H9 (cell line): ENCODE measurements at places on chromosomes 4 and X.

DNA sequence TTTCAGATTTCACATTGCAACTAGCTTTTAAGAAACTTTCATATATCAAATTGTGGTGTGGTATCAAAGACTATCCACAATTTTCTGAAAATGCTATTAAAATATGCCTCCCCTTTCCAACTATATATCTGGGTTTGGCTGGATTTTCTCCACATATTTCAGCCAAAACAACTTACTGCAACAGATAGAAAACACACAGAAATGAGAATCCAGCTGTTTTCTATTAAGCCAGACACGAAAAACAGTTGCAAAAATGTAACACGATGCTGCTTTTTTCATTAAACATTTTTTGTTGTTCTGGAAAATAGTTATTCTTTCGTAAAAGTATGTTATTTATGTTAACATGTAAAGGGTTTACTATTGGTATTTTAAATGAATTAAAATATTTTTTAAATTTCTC, 33.1 kb downstream of the DCTD start:
- no peak for DNase-seq

- DNase-seq: no peak
Observed at GRCh38 chr4:188942606-188943005, 803.4 kb downstream of the TRIML1 start.

- DNase-seq: no peak
Observed at GRCh38 chrX:11764602-11765067, 6.6 kb downstream of the MSL3 start.

DNA sequence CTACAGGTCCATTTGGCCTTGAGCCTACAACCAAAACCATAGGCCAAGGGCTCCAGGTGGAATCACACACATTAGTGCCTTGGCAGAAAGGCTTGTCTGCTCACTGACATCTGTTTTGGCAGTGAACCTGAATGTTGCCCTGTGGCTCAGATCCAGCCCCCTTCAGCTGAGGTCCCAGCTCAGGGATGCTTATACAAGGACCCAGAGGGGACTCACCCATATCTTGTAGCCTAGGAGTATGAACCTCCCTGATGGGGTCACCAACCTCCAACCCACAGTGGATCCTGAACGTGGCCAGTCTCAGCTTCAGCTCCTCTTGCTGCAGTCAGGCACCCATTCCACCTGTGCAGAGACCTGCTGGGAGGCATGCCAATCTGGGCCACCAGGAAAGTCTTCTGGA, 50.8 kb upstream of the HMX1 start:
- DNase-seq: no peak

DNA sequence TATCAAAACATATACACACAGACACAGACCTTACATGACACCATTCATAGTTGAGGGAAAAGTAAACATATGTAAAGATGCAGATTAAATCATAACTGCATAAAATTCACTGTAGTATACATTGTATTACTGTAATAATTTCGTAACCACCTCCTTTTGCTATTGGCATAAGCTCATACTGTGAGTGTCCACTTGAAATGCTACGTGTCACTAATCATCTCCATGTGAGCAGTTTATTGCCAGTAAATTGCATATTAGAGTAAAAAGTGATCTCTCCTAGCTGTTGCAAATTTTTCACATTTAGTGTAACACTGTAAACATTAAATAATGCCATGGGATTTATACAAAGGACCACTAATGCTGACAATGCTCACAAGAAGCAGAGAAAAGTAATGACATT, 256.7 kb upstream of the GNPDA2 start:
- no peak for DNase-seq

GRCh38 chrX:8726031-8726652, 5.8 kb downstream of the ANOS1 start:
- no peak for DNase-seq

- DNase-seq: no peak
Observed at GRCh38 chr4:12421364-12421763, 992.7 kb upstream of the HS3ST1 start.

DNA sequence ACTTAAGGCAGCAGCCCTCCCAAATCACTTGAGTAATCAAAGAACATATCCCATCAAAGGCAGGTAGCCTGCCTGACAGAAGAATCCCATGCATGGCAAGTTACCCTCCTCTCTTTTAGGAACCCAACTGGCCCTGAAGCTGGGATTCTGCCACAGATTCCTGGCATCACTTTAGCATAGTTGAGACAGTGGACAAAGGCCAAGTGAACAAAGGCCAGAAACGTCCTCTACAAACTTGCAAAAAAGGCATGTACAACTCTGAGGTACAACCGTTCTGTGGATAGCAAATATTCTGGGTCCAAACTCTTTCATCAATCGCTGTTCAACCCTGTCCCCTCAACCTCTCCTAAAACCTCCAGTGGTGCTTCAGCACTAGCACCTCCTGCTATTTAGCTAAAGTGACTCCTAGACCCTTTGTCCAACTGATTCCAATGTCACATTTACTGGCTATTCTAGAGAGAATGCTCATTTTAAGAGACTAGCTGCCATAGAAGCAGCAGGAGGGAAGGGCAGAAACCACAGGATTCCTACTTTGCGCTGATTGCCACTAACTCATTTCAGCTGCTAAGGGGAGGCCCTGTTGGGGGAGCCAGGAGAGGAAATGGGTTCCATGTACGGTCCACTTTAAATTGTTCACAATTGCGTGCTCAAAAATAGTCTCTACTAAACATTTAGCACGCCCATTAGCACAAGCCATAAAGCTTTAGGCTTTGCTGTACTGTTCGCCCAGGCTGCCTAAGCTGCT, 105.9 kb downstream of the SHROOM4 start:
- DNase-seq: no peak

DNA sequence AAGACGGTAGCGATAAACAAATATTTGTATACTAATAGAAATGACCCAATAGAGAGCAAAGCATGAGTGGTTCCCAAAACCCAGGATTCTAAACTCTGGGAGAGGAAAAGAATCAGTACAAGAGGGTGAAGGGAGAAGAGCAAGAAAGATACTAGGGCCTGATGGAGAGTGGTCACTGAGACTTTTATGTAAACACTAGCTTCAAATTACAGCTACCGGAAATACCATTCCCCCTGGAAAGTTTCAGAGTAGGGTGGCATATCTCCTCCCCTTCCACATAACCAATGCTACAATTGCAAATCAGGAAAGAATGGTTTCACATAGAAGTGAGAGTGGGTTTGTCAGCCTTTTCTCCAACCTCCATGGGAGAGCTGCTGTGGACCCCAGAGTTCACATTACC, 77.1 kb downstream of the EIF4E start:
- no peak for DNase-seq

- DNase-seq: no peak
Observed at GRCh38 chrX:8273451-8273895, 102.4 kb upstream of the VCX2 start.

- no peak for DNase-seq
Observed at GRCh38 chrX:135383249-135383648, 38.5 kb upstream of the SMIM10L2A start.

DNA sequence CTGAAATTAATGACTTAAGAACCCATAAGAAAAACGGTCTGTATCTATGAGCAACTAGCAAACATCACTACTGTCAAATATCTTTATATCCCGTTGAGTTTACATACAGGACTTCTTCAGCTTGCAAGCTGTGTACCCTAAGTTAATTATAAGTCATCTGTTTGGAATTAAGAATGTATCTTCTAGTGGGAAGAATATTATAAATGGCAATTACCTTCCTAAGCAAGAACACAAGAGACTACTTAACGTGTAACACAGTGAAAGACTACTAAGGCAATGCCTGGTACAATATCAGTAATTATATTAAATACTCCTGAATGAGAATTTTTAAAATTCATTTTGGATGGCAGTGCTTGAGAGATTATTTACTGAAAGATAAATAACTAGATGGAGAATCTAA, 58.5 kb downstream of the ADGRA3 start:
- no peak for DNase-seq

DNA sequence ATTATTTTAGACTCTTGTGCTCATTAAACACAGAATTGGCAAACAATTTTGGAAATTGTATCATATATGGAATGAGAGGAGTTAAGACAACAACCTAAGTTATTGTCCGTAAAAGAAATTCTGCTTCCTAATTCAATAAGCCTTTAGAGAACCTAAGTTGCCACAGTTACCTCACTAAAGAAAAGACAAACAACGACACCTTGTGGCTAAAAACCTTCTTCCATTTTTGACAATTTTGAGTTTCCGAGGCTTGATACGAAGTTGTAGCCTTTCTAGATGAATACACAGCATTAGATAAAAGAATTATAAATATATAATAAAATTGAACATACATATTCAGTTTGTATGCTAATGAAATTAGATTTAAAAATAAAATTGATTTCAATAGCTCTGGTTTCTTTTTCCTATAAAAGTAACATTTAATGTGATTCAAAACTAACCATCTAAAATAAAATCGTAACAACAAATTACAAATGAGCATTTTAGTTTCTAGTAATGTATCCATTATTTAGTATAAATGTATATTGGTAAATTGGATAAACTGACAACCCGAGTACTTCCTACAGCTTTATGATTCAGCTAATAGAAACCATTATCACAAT, 275.1 kb downstream of the GPM6A start:
- no peak for DNase-seq

DNA sequence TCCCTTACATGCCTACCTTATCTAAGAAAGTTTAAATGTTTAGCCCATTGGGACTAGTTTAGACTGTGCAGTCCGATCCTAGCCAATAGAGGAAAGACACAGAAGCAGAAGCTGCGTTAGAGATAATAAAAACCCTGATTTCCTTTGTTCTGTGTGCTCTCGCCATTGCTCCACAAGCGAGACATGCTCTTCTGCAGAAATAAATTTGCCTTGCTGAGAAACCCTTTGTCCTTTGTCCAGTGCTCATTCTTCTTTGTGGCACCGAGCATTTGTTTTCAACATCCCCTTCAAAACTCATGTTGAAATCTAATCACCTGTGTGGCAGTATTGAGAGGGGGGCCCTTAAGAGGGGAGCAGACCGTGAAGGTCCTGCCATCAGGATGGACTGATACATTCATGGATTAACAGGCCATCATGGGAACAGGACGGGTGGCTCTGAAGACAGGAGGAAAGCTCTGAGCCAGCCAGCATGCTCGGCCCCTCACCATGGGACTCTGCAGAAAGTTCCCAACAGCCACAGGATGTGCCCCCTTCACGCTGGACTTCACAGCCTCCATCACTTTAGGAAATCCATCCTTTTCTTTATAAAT, 94.5 kb downstream of the ABLIM2 start:
- no peak for DNase-seq

GRCh38 chr4:55608591-55608990, 16.5 kb upstream of the PDCL2 start:
- no peak for DNase-seq

DNA sequence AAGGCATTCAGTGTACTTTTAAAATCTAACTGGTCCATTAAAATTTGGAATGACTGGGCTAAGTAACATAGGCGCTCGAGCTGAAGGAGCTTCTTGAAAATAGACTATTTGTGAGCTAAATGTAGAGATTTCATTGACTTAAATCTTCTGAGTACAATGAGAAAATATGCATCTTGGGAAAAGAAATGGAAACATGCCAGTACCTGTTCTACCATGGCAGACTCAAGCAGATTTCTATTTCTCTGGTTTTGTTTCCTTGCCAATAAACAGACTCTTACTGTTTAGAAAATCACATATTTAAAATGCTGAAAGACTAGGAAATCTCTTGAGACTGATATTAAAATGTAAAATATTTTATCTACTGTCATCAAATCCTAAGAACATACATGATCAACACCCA, 678.1 kb downstream of the FAT4 start:
- DNase-seq: no peak

DNA sequence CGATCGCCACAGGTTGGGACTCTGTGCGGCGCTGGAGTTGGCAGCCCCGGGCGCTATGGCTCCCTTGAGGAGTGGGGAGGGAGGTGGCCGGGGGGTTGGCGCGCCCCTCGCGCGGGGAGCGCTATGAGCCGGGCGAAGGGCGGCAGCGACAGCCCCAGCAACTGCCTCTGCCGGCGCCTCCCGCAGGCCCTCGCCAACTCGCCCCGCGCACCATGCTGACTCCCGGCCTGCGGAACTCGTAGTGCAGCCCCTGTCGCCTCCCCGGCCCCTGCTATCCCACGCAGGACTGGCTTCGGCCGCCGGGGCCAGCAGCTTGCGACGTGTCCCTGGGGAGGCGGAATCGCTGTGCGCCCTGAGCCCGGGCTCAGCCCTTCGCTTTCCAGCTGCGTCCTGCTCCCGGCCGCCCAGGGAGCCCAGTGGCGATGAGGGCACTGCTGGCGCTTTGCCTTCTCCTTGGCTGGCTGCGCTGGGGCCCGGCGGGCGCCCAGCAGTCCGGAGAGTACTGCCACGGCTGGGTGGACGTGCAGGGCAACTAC, 415 bp downstream of the SHISA3 start:
- DNase-seq: no peak

DNA sequence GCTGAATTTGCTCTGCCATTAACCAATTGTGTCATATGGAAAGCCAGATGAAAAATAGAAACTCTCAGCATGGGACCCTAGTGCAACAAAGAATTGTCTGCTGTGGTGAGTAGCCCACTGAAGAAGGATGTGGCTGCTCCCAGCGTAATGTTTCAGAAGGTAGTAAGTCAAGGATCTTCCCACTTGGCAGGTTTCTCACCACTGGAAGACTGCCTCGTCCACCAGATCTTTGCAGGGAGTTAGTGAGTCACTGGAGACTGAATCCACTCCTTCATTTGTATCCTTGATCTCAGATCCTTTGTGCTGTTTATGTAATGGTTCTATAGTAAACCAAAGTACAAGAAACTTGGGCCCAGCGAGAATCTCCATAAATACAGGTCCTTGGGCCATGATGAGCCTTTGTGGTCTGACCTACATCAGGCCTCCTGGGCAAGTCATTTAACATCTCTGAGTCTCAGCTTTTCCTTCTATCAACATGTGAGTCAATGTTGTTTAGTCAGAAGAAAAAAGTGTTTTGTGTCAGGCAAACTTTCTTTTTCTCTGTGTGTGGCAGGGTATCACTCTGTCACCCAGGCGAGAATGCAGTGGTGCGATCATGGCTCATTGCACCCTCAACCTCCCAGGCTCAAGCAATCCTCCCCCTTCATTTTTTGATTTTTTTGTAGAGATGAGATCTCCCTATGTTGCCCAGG, 78.0 kb upstream of the CCDC160 start:
- DNase-seq: no peak

DNA sequence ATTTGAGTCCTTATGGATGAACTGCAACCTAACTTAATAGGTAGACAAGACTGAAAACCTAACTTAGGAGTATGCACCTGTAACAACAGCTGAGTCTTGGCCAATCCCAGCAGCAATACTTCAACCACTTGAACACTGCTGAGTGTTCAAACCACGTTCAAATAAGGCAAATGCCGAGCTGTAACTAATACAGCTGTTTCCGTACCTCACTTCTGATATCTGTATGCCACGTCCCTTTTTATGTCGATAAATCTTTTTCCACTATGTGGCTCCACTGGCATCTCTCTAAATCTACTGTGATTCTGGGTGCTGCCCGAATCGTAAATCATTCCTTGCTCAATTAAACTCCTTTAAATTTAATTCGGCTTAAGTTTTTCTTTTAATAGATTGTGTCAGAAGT, 459.7 kb downstream of the INPP4B start:
- no peak for DNase-seq

GRCh38 chr4:182929296-182929695, 12.1 kb upstream of the DCTD start:
- no peak for DNase-seq
